ENCODE measurements at places on chromosomes 1 and 21.

- no peak for DNase-seq
These were observed 22.7 kb downstream of the PKNOX1 start for GRCh38 chr21:42997053-42997452.

DNA sequence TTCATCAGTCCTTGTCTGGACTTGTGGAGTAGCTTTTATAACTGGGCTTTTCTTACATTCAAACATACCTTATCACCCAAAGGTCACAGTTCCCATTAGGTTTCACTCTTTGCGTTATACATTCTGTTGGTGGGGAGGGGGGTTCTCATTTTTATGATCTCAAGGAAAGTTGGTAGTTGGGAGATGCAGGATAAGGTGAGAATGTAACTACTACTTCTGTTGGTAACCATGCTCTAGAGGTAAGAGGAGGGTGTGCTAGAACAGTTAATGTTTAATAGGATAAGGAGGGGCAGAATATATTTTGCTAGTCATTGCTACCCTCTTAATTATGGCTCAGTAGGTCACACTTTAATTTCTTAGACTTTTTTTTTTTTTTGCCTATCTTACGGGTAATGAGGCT, 10.7 kb downstream of the YBX1 start:
- DNase-seq, result no peak

DNA sequence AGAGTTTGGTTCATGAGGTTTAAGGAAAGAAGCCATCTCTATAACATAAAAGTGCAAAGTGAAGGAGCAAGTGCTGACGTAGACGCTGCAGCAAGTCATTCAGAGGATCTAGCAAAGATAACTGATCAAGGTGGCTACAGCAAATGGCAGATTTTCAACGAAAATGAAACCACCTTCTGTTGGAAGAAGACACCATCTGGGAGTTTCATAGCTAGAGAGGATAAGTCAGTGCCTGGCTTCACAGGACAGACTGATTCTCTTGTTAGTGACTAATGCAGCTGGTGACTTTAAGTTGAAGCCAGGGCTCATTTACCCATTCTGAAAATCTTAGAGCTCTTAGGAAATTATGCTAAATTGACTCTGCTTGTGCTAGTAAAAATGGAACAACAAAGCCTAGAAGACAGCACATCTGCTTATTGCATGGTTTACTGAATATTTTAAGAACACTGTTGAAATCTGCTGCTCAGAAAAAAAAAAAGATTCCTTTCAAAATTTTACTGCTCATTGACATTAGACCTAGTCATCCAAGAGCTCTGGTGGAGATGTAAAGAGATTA, 10.5 kb downstream of the MAEL start:
- no peak for DNase-seq

DNA sequence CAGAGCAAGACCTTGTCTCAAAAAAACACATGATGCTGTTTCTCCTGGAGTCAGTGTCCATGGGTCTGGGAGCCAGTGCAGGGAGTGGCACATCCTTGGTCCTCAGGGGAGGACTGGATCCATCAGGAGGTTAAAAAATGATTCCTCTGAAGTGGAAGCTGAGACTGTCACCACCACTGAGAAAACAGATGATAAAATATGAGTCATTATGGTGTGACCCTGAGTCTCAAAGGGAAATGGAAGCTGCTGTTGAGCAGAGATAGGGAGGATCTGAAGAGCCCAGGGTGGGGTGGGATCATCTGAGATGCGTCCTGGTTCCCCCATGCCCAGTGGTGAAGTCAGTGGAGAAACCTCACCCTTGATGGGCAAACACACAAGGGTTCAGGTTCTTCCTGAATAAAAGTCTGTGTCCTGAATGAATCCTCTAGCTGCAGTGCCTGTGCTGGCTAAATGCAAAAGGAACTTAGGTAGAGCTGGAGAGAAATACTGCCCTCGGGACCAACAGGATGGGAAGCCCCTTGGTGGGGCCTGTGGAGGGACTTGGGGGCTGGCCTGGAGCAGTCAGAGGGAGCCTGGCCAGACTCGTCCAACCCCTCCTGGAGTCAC, 61.6 kb upstream of the TENT5B start:
- no peak for DNase-seq

DNA sequence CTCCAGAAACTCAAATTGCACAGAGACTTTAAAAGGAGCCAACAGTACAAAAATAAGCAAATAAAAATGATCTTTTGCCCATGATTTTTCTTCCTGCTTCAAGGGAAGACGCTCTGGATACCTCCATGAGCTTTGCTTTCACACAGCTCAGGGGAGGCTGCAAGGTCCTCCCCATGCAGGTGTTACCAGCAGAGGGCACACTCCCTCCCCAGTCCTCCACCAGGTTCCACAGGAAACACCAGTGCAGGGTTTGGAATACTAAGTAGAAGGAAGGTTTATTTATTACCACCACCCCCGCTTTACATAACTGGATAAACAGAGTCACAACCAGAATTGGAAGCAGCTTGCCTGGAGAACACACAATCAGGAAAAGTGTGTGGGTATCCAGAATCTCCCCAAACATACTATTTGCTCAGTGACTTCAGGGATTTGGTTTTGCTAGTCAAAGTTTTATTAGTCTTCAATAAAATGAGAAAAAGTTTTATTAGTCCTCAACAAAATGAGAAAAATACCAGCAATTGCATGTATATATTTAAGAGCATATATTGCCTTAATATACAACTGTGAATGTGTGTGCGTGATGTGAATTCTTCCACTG, 37.3 kb downstream of the HSD3B1 start:
- no peak for DNase-seq

- no peak for DNase-seq
These were observed 99.7 kb downstream of the NMNAT2 start for GRCh38 chr1:183318433-183318832.

- no peak for DNase-seq
These were observed 51.2 kb downstream of the WLS start for GRCh38 chr1:68181165-68181556.

DNA sequence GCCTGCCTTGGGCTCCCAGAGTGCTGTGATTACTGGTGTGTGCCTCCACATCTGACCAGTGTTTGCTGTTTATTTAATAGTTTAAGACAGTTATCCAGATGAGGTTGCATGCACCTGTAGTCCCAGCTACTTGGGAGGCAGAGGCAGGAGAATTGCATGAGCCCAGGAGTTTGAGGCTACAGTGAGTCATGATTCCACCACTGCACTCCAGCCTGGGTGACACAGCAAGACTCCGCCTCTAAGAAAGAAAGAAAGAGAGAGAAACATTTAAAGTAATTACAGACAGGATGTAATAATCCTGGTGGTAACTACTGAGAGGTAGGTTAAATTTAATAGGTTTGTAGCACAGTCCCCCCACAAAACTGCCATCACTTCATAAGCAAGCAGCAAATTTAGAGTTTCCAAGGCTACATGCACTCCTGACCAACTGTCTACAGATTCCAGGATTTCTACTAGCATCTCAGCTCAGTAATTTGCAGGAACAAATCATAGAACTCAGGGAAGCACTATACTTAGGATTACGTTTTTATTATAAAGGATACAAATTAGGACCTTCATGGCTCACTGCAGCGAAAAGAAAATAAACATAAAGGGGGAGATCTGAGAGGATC, 89.6 kb downstream of the PKN2 start:
- no peak for DNase-seq

DNA sequence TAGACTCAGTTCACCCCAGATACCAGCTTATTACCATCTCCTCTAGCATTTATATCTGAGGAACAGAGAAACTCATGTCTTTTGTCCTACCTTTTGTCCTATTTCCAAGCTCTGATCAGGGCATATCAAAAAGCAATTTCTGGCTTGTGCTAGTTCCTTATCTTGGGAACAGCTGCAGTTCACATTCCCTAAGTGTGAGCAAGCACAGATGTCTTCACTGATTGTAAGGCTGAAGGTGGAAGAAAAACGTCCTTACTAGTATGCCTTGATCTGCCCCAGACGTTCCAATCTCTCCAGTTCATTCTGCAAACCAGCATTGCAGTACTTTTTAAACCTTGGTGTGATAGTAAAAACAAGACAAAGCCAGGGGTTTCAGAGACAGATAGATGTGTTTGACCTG, 139.8 kb downstream of the NCAM2 start:
- no peak for DNase-seq

- DNase-seq, result no peak
These were observed 239.9 kb downstream of the TNR start for GRCh38 chr1:175503538-175503937.

DNA sequence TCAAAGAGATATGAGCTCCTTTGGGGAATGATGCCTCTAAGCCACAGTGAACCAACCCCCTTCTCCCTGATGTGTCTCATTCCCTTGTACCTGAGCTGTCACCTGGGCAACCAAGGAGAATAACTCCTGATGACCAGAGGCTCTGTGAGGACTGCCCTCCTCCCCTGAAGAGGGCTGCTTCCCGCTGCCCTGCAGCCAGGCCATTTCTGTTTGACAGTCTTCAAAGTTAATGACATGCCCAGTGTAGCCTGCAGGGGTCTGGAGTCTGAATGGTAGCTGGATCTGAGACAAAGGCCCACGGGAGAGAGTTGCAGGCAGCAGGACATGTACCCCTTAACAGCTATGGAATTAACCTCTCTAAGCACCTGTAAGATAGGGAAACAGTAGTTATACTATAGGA, 3.4 kb upstream of the SLFNL1 start:
- no peak for DNase-seq

DNA sequence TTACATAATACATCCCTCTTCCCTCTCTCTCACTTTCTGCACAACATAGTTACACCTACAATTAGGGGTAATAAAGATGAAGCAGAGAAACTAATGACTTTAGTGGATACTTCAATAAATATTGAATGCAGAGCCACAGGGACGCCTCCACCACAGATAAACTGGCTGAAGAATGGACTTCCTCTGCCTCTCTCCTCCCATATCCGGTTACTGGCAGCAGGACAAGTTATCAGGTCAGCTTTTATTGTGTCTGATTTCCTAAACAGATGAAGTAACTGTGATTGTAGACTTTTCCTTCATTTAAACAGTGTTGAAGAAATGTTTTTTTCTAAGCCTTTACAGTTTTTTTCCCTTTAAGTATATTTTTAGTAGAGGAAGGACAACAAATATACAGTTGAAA, 281.6 kb downstream of the TPR start:
- no peak for DNase-seq

GRCh38 chr1:42145389-42145716, 7.9 kb upstream of the GUCA2B start:
- no peak for DNase-seq

DNA sequence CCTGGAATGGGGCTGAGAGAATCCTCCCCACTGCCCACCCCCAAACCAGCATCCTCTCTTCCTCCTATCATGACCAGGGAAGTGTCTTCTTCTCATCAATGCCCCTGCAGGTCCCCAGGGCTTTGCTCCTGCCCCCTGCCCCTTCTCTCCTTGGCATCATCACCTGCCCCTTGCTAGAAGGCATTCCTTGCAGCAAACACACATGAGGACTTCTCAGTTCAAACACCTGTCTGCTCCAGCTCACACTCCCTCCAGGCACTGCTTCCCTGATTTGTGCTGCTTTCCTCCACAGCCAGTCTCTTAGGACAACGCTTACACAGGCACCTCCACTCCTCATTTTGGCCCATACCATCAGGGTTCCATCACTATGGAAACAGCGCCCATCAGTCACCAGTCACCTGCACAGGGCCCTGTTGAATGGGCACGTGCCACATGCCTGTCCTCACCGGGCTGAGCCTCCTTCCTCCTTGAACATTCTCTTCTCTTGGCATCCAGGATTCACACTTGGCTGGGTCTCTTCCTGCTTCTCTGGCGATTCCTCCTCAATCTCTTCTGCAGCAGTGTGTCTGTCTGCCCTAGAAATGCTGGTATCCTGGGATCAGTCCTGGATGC, 81.9 kb upstream of the EDN2 start:
- DNase-seq, result no peak

DNA sequence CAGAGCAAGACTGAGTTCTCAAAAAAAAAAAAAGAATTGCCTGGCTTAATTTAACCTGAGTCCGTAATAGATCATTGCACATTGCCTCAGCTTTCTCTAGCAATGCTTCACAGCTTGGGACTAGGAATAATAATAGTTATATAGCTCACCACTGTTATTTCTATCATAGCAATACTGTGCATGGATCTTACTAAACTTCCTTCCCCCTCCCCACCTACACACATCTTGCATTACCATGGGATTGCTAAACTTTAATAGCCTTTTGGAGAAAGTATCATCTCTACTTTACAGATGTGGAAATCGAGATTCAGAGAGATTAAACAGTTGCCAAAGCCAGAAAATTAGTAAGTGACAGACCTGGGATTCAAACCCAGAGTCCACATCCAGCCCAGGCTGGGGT, 99.4 kb downstream of the ATP5PO start:
- DNase-seq, result no peak

GRCh38 chr1:7553042-7553690, 217.9 kb upstream of the VAMP3 start:
- no peak for DNase-seq

- no peak for DNase-seq
These were observed 185.0 kb upstream of the KCNK2 start for GRCh38 chr1:214897581-214897980.

- no peak for DNase-seq
These were observed 9.2 kb downstream of the CLDN8 start for GRCh38 chr21:30206551-30207251.

DNA sequence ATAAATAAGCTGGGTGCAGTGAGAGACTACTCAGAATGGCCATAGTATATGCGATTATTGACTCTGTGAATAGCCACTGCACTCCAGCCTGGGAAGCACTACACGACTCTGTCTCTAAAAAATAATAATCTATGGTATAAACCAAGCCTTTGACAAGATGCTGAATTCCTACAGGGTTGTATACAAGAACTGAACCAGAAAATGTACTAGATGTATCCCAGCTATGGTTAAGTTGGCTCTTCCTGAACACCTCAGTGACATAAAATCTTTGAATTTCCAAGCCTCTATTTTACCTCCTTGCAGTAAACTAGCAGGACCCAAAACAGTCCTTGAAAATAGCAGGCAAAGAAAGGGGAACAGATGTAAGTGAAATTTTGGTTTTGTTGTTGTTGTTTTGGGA, 32.5 kb downstream of the PTP4A2 start:
- DNase-seq, result no peak

- DNase-seq, result no peak
These were observed 1.4 kb downstream of the ARF1 start for GRCh38 chr1:228083871-228084278.

- peak; percentile 57 for DNase-seq
These were observed 8.4 kb upstream of the IKBKE start for GRCh38 chr1:206461602-206462455.

DNA sequence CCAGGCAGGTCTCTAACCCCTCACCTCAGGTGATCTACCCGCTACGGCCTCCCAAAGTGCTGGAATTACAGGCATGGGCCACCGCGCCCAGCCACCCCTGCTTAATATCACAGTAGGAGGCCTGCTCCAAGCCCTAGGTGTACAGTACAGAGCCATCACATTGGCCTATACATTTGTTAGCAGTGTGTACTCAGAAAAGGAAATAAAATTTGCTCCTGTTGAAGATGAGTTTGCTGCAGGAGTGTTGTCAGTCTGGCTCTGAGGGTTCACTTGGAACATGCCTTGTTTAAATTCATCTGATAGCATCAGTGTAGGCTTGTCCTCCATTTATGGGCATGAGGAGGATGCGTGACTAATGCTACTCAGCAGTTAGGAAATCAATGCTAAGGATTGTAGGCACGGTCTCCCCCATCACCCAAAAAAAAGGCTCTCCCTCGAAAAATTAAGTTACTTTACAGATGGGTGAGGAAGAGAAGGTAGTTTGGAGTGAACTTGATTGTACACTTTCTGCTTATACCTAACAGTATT, 4.6 kb upstream of the ENAH start:
- DNase-seq, result peak; percentile 11
